ENCODE measurements at places on chromosomes 2 and 18.

- no peak for DNase-seq
Measured at GRCh38 chr2:149715005-149715592, 127.5 kb upstream of the MMADHC start.

DNA sequence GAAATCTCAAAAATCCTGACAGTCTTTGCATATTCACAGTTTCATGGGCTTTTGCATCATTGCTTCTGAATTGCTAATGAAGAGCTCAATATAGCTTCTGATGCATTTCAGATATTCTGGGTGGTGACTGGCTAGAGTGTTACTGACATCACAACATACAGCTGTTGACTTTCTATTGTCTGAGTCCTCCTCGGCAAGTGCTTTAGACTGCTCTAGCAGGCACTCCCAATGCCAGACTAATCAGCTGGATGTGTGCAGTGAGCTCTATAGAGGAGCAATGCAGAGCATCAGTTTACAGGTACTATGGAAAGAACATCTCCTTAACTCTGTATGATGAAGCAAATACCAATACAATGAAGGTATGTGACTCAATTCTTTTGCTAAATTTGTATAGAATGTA lies 54.9 kb downstream of the R3HDM1 start:
- DNase-seq = no peak

DNA sequence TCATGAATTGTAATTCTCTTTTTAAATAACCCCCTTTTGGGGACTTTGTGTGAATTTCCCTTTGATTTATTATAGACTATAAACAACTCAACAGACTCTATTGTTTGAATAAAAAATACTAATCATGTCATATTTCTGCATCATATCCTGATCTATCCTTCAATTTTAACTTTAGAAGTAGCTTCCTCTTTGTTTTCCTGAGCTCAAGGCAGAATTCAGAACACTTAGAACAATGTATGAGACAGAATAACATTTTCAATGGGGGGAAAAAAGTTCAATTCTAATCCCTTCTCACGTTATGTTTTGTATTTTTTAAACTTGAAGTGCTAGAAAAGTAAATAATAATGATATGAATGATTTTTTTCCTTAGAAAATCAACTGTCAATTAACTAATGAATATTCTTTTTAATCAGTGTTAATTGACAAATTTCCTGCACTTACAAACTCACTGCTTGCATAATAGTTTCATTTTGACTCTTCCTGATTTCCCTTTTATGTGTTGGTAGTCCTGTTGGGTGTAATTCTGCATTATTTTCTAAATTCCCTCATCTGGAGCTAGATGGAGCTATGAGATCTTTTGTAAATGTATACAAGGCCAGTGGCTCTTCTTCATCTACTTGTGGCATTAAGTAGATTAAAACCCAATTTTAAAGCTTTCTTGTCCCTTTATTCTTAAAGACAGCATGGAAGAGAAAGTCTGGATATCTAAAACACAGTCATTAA lies 326.1 kb downstream of the PARD3B start:
- DNase-seq = peak; percentile 36

- DNase-seq = no peak
Measured at GRCh38 chr2:66327066-66327740, 107.7 kb upstream of the MEIS1 start.

- DNase-seq = no peak
Measured at GRCh38 chr2:138185827-138186226, 221.6 kb downstream of the HNMT start.

DNA sequence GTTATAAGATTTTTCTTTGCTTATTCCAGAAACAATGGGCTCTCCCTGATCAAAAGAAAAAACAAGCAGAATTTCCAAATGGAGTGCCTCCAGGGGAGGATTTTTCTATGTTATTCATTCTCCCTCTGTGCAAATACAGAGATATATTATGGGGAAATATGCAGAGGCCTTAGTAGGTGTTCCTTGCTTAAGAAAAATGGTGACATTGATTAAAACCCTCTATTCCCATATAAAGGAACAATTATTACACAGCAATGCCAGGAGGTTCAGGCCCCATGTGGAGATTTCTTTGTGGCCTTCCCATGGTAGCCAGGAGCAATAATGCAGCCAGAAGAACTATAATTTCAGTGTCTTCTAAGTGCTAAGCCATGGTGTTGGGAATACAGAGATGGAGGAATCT lies 255.9 kb upstream of the CXCR4 start:
- no peak for DNase-seq

DNA sequence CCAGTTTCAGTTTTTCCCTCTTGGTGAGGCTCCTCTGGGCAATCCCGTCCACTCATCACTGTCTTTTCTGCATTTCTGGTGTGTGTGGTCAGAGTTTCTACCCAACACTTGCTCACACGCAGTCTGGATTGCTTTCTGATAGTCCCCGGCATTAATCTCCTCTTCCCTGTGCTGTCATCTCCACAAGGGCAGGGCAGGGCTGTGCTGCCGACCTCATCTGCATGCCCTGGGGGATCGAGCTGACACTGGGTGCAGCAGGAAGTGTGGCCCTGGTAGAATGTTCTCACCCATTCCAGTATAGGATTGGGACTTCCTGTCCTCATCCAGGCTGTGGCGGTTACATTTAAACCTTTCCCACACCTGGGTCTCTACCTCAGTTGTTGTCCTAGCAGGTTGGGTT lies 80.0 kb upstream of the FAM136A start:
- no peak for DNase-seq

DNA sequence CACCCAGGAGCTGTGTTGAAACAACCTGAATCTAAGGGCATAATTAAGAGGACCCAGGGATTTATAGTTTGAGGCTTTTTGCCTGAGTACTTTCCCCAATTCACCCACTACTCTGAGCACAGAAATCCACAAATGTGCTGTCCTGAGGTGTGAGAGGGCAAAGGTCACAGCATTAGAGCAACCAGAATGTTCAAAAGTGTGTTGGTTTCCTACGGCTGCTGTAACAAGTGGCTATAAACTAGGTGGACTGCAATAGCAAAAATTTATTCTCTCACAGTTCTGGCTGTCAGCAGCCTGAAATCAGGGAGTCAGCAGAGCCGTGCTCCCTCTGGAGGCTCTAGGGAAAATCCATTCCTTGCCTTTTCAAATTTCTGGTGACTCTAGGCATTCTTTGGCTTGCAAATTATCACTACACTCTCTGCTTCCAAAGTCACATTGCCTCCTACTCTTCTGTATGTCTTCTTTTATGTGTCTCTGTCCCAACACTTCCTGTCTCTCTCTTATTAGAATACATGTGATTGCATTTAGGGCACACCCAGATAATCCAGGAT lies 91.4 kb upstream of the TACR1 start:
- DNase-seq = no peak

DNA sequence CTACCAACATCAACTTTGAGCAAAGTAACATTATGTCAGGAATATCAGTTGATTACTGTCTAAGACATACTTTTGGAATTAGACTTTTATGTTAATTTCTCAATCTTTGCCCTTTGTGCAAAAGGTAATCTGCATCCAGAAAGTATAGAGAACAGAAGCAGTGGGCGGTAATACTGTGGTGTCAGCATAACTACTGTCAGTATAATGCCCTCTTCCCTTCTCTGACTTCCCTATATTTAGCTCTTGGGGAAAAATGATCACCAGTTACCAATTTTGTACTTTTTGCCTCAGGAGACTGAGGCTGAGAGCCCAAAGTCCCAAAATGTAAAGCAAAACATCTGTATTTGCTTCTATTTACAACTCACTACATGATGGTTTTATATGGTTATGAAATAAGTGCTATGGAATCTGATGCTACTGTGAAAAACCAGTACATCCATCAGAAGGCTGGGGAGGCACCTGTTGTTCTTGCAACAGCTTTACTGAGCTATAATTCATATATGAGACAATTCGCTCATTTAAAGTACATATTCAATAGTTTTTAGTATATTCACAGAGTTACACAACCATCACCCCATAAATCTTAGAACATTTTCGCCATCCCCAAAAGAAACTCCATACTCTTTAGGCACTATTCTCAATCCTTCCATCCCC lies 51.3 kb upstream of the CD302 start:
- no peak for DNase-seq

- DNase-seq = no peak
Measured at GRCh38 chr18:5197032-5197434, at the start of gene AKAIN1. TSS of gene AKAIN1 (minus strand) at chr18:5197257. CDS start at chr18:5197053, 204 bp downstream.

DNA sequence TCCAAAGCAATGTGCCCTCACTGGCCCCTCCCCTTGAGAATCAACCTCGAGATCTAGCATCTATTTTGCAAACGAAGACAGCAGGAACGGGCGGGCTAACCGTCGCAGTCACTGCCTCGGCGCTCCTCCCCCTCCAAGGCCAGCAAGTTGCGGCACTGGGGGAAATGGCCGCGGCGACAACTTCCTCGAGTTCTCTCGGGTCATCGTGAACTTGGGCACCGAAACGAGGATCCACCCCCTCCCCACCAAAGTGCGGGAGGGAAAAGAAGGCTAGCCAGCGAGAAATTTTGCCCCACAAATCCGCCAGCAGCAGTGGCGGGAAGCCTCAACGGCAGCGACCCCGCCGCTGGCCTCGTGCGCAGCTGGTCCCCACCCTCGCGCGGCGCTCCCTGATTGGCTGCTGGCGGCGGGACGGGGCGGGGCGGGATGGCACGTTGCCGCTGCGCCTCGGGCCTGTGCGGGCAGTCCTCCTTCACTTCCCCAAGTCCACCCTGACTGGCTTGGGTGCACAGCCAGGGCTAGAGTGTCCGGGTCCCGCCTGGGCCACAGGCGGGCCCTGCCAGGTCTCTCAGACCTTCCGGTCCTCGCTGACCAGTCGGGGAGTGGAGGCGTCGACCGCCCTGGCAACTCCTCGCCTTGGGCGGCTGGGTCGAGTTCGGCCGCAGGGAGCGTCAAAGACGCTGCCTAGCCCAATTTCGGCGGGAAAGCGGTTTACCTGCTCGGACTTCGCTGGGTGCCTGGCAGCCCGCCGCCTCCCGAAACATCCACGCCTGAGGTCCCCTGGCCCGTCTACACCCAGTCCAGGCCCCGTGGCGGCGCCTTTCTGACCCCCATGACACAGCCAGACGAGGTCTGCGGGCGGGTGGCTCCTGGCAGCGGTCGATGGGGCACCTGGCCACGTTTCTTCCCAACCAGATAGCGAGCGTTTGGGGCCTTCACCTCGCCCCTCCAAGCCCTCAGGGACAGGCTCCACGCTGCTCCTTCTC lies at the start of gene BOLL:
Gene BOLL (minus strand): TSS at position 364 of the 986 bp plus-strand sequence. CDS start 3,469 bp downstream, outside the sequence.
- DNase-seq = no peak

GRCh38 chr18:34117319-34117718 lies 107.4 kb downstream of the NOL4 start:
- no peak for DNase-seq

DNA sequence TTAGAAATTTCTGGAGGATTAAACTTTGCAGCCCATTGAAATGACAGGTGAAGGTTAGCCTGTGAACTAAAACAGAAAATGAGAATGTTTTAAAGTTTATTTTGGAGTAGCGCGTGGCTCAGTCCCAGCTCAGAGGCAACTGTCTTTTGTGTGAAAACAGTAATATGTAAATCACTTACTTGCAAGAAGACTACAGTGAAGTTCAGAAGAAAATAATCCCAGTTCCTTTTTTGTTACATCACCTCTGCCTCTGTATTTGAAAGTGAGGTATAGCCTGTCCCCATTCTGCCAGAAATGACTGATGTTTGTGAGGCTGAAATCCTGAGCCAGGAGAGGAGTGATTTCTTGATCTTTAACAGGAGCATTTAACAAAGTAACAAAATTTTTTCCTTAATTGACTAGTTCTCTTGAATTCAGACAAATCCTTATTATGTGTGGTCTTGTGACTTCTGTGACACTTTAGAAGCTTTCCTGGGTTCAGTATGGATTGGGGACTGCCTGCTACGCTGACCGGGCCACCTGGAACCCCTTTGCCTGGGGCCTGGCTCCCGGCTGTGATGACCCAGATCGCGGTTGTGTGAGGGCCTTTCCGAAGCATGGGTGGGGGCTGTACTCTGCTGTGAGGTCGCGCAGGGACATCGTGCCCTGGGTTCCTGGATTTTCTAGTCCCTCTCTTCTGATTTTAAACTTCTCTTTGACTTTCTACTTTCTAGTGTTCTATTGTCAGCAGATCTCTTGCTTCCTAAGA lies 24.3 kb downstream of the TRAPPC12 start:
- no peak for DNase-seq

GRCh38 chr2:200225951-200226350 lies 80.5 kb upstream of the SPATS2L start:
- DNase-seq = no peak

GRCh38 chr18:11368020-11368419 lies 218.7 kb upstream of the PIEZO2 start:
- DNase-seq = no peak

DNA sequence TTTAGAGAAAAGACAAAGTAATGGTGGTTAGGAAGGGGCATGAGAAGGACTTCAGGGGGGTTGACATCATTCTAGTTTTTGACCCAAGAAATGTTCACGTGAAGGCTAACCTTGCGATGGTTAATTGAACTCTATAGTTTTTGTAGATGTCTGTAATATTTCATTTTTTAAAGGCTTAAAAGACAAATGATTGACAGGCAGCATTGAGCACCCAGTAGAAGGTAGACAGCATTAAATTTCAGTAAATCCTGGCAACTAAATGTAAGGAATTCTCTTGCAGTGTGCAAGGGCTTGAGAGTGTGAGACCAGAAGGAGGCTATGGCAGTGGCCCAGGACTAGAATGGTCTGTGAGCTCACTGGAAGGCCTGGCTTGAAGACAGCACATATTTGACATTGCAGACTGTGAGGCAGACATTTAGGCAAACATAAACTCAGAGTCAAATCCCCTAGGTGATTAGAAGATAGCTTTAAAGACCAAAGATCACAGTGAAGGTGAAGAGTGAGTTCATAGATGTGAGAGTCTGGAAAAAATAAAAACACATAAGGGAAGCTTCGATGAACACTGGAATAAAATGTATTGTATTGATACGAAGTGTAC lies 100.1 kb upstream of the MAP4K4 start:
- DNase-seq = no peak

DNA sequence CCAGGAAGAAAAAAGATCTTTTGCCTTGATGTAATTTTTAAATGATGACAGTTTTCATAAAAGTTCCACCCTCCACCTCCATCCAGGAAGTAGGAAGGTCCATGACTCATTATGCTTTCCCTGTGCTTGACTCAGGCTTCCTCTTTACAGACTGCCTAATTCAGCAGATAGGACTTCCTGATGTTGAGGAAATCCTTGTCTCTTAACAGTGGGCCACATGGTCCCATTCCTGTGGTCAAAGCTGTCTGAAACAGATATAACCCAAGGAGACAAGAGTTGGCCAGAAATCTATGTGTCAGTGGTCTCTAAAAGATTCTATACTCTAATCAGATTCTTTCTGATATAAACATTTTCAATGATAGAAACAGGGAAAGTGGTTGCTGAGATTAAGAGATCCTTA lies 119.1 kb downstream of the BAZ2B start:
- no peak for DNase-seq

DNA sequence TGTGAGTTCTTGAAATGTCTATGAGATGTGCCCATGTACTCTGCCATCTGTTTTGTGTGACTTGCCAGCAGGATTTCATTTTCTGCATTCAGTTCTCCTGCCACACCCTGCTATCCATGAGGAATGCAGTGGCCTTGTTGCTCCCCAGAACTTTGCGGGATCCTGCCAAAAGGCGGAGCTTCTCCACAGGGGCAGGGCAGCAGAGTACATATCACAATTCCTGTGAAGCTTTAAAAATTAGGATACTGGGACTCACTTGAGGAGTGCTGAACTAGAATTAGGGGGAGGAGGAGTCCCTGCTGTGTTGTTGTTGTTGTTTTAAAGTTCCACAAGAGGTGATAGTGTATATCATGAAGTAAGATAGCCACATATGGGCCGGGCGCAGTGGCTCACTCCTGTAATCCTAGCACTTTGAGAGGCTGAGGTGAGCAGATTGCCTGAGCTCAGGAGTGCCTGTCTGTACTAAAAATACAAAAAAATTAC lies 76.4 kb downstream of the TANC1 start:
- DNase-seq = no peak

Data from central memory CD4-positive, alpha-beta T cell (primary cell).